ENCODE measurements at places on chromosomes 2 and 18.

- no peak for DNase-seq
Observed at GRCh38 chr2:49577041-49577440, 422.7 kb upstream of the FSHR start.

- DNase-seq, result no peak
Observed at GRCh38 chr2:121189661-121190381, 95.2 kb downstream of the TFCP2L1 start.

GRCh38 chr2:28469304-28469703, 26.6 kb upstream of the PLB1 start:
- DNase-seq, result peak; percentile 73

DNA sequence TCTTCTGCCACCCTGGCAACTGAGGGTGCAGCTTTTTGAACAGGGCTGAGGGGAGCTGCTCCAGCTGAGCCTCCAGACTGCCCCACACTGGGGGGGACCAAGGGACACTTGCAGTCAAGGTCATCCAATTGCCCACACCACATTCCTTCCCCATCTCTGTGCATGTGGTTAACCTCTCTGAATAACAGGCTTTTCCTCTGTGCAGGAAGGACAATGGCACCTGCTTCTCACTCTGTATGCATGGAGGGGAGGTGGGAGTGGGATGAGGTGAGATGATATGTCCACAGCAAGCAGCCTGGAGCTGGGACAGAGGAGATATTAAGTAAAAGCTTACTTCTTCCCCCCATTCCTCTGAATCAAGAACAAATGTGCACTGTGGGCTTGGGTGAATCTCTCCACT, 39.1 kb upstream of the TEX51 start:
- DNase-seq, result no peak

DNA sequence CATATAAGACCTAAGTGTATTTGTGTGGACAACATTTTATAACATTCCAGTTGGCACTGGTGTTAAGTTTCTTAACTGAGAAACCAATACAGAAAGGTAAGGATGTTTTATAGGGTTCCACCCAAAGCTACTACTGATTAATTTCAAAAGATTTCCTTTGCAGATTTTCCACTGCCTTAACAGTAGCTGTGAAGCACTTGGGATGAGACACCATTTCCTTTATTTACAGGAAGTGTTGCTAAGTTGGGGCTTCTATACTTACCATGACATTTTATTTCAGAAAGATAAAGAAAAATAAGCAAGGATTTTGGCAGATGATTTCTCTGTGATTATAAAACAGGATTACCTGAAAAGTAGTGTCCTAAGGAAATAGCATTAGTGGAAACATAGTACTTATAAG, 234.3 kb downstream of the CALCRL start:
- no peak for DNase-seq

DNA sequence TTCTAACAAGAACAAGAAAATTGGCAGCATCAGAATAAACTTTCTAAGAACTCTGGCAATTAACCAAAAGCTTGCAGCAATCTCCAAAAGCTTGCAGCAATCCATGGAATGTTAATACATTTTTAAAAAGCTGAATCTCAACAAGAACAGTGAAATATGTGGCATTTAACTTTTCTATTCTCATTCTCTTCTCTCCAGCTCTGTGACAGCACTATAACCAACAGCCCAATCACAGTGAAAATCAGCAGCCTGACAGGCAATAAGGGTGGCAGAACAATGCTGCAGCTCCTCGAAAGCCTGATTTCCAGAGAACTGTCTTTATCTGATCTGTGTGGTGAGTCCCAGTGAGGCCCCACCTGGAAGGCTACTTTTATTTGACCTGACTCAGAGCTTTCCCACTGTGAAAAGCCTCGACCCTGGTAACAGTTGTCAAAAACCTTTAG, 60.0 kb downstream of the TMEM131 start:
- DNase-seq, result no peak

DNA sequence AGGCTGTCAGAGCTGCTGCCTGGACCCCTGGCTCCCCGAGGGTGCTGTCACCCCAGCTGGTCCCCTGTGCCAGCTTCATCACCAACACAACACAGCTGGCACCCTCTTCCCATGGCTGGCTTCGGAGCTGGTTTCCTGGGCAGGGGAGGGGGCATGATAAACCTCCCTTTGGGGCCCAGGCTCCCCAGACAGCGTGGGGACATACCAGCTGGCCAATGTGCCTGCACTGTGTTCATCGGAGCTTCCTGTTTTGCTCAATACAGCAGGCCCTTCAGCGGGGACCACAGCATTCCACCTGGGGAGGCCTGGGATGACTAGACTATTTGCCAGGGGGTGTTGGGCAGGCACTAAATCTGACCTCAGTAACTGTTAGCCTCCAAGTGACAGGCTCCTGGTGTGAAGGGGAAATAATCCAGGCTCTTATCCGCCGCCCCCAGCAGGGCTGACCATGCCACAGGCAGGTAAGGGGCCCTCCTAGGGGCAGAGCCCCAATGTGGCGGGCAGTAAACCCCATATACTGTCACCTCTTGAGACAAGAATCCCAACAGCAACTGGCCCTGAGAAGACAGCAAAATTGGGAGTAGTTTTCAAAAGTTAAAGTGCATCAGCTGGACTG, 44.6 kb downstream of the EMX1 start:
- DNase-seq, result no peak

DNA sequence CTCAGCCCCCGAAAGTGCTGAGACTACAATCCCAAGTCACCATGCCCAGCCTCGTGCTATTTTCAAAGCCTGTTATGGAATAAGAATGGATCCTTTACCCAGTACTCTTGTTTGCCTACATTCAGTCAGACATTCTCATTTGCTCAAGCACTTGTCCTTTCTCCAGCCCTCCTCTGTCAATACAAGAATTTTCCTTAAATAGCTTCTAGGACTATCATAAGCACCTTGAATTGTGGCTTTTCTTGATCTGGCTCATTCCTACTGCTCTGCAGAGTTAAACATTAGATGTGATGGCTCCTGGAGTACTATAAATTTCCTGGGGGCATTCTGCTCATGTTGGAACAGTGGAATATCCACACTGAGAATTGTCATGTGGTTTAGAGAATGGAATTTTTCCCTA, 506.1 kb downstream of the ARHGAP15 start:
- DNase-seq, result no peak

- no peak for DNase-seq
Observed at GRCh38 chr2:53739032-53739431, 28.6 kb upstream of the CHAC2 start.

Measured in adrenal gland (tissue), 19 donors.